Naive B cell (primary cell): ENCODE measurements at places on chromosomes 2 and 18. TPM values are rescaled to one million over a fixed set of nuclear protein-coding genes. Genes with fewer than 3 reads are reported as not detected.

The MRO gene
- polyA plus RNA-seq = not detected

The FASTKD2 gene
- polyA plus RNA-seq = 25.8 TPM

The ZNF804A gene
- 0.25 TPM for polyA plus RNA-seq

The SNORC gene
- not detected for polyA plus RNA-seq

The MTCL1 gene
- 1.4 TPM for polyA plus RNA-seq

The KIAA2012 gene
- not detected for polyA plus RNA-seq

- DNase-seq = no peak
Observed at GRCh38 chr18:32337821-32338220, 132.9 kb downstream of the GAREM1 start.

GRCh38 chr2:200453853-200454534, 55.9 kb downstream of the KCTD18 start:
- no peak for DNase-seq

GRCh38 chr18:48032876-48033789, 102.7 kb upstream of the SMAD2 start:
- DNase-seq = no peak

DNA sequence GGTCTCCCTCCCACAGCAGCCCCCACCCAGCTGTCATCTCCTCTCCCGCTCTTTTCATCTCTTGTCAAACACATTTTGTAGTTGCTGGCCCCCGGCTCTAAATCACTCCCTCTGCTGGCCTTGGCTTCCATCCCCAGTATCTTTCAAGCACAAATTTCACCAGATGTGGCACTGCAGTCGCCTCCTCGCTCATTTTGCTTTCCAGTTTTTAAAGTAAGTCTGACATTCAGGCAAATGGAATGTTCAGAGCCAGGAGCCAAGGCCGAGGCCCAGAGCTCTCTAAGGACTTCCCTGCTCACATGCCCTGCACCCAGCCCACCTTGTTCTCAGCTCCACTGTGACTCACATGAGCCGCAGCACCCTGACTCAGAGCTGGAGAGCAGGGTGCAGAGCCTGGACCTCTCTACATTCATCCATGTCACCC, 158.4 kb downstream of the GALNT14 start:
- DNase-seq = no peak

- DNase-seq = no peak
Observed at GRCh38 chr18:48663096-48663930, 124.5 kb downstream of the CTIF start.

- no peak for DNase-seq
Observed at GRCh38 chr18:50038448-50038847, 156.5 kb downstream of the MYO5B start.

GRCh38 chr2:156456616-156457015, 20.4 kb downstream of the GPD2 start:
- DNase-seq = no peak

DNA sequence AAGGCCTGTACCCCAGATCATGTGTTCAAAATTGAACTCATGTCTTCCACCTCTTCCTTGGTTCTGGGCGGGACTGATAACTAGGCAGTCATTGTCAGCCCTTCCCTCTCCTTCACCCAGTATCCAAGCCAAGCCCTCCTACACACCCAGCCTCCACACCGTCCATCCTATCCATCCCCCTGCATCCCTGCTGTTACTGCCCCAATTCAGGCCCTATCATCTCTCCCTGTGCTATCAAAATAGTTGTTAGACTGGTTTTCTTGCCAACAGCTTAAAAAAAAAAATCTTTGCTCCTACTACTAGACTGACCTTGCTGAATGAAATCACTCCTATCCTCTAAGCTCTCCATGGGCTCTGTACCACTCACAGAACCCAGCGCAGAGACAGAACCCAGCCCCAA, 32.8 kb downstream of the TGFA start:
- DNase-seq = no peak

DNA sequence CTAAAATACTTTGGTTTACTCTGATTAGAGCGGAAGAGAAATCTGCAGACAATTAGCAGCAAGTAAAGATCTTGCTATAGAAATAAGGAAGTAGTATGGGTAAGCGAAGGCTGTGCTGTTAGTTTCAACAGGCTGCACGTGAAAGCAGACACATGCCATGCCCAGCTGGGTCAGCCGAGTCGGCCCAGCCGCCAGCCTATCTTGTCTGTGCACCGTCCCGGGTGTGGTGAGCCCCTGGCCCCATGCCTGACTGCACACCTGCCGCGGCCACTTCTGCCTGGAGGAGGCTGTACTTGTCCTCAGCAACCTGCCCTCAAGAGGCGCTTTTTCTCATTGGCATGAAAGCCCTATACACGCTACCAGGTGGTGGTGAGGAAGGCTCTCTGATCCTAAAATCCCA, 185.5 kb downstream of the SEPTIN10 start:
- DNase-seq = no peak

DNA sequence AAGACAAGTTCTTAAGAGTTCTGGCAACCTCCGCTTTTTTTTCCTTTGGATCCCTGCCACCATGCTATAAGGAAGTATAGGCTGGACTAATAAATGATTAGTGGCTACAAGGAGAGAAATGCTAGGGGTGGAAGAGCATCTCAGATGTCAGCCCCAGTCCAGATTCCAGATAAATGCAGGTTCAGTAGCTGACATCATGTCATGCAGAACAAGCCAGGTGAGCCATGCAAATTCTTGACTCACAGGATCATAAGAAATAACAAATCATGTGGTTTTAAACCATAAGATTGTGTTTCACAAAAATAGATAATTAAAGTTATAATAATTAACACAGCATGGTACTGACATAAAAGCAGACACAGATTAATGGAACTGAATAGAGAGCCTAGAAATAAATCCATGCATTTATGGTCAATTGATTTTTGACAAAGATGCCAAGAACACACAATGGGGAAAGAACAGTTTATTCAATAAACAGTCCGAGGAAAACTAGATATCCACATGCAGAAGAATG, 152.9 kb upstream of the SESTD1 start:
- DNase-seq = no peak

GRCh38 chr2:37625796-37626571, 45.5 kb downstream of the CDC42EP3 start:
- DNase-seq = peak; percentile 50

DNA sequence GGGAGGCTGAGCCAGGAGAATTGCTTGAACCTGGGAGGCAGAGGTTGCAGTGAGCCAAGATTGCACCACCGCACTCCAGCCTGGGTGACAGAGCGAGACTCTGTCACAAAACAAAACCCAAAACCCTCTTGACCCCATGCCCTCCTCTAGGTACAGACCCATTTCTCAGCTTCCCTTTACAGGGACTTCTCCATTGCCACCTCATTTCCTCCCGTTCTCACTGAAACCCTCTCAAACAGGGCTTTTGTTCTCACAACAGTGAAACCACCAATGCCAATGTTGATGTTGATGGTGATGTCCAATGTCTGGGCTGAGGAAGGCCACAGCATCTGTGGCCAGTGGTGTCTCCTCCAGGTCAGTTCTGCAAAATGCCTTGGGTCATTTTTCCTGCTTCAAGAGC, 69.0 kb upstream of the ZCCHC2 start:
- DNase-seq = no peak

GRCh38 chr2:231666171-231667095, 41.9 kb upstream of the PTMA start:
- peak; percentile 42 for DNase-seq

DNA sequence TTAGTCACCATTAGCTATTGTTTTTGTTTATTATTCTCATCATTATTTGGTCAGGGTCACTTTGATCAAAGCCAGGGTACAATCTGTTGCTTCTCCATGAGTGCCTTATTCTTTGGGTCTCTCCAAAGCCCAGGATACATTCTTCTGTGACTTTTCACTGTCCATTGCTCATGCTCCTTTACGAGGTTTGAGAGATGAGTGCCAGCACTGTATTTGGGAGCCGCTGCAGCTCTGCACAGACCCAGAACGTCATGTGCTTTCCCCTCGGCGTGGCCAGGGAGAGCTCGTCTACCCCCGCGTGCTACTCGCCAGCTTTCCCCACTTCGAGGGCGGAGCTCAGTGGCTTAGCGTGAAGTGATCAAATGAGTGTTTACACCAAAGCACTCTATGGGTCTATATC, 123.7 kb downstream of the COL6A3 start:
- DNase-seq = no peak

DNA sequence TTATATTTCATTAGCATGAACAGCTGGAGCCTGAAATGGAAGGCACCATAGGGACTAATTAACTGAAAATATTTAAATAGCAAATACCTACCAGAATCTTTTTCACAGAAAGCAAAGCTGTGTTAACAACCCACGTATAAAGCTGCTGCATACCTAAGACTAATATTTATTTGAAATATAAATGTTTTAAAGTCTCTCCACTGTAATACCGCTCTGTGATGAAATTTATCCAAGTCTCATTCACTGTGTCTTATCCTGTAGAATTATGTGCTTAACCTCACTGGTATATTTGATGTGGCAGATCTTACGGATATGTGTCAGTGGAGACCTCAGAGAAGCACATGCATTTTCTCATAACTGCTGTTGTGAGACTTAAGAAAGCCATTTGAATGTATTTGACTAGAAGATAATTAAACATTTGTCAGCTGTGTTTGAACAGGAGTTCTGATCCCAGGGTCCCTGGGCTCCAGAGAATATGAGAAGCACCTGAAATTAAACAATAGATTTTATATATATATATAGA, 373.3 kb downstream of the ZNF804A start:
- DNase-seq = no peak

GRCh38 chr18:64936671-64937070, 787.8 kb upstream of the LINC00305 start:
- no peak for DNase-seq

- no peak for DNase-seq
Observed at GRCh38 chr2:201971531-201972228, 62.0 kb upstream of the FZD7 start.

- DNase-seq = no peak
Observed at GRCh38 chr2:136985044-136985443, 219.7 kb downstream of the THSD7B start.
